ENCODE measurements at places on chromosomes 13 and 19. TPM values are rescaled to one million over a fixed set of nuclear protein-coding genes. Genes with fewer than 3 reads are reported as not detected.

Gene ALG11
- total RNA-seq, result 20.8 TPM

Gene SPACA4
- not detected for total RNA-seq

Gene LILRA5
- total RNA-seq, result 0.82 TPM

Gene RXFP2
- 0.82 TPM for total RNA-seq

Gene KLK4
- total RNA-seq, result not detected

Gene COLGALT1
- total RNA-seq, result 17.1 TPM

Gene LCP1
- total RNA-seq, result 6.1 TPM

Gene ZNF563
- 0.82 TPM for total RNA-seq

Gene LGALS7B
- not detected for total RNA-seq

Gene TRIM13
- 157 TPM for total RNA-seq

Gene NCCRP1
- not detected for total RNA-seq

Gene TLE6
- 0.82 TPM for total RNA-seq

Gene TMEM205
- 27.7 TPM for total RNA-seq

Gene CALR3
- total RNA-seq, result not detected

Gene ADGRE3
- total RNA-seq, result not detected

Gene PDCD5
- 42.4 TPM for total RNA-seq

Gene ARHGAP33
- total RNA-seq, result 52.6 TPM

Gene PLK5
- not detected for total RNA-seq

Gene MEIS3
- total RNA-seq, result 104 TPM

Gene NCAN
- 162 TPM for total RNA-seq

Gene SMIM44
- total RNA-seq, result not detected

Gene PEAK3
- under 0.01 TPM for total RNA-seq

Gene RHPN2
- 1.6 TPM for total RNA-seq

Gene CD209
- total RNA-seq, result 0.82 TPM

Gene BABAM1
- 66.9 TPM for total RNA-seq

Gene FBXO27
- 8.6 TPM for total RNA-seq

Gene PNMA8A
- total RNA-seq, result 68.1 TPM

Gene SLC10A2
- total RNA-seq, result under 0.01 TPM

Gene SIGLEC8
- total RNA-seq, result 0.82 TPM

Gene SIGLEC11
- under 0.01 TPM for total RNA-seq

Gene NR1H2
- 15.1 TPM for total RNA-seq

Gene LGALS14
- total RNA-seq, result not detected

Gene ATP5F1D
- total RNA-seq, result 11.0 TPM

Gene CAPN12
- total RNA-seq, result under 0.01 TPM

Gene MRPS31
- total RNA-seq, result 24.5 TPM

Gene OR7A17
- total RNA-seq, result not detected

Gene ZNF486
- total RNA-seq, result 18.8 TPM

Gene WASF3
- total RNA-seq, result 20.4 TPM

Gene WDR88
- total RNA-seq, result not detected

Gene ZNF91
- total RNA-seq, result 624 TPM

Gene CCDC159
- total RNA-seq, result 2.9 TPM

Gene NXNL1
- total RNA-seq, result not detected

Gene KIR2DL4
- not detected for total RNA-seq

Gene CGB5
- total RNA-seq, result not detected

Gene ZNF491
- 17.1 TPM for total RNA-seq

Gene COL5A3
- 0.82 TPM for total RNA-seq

Gene CSNK1G2
- 41.6 TPM for total RNA-seq

Gene TJP3
- not detected for total RNA-seq

Gene ZNF606
- 65.6 TPM for total RNA-seq

Gene GPR4
- total RNA-seq, result under 0.01 TPM

Gene KLF1
- 0.41 TPM for total RNA-seq

Gene AP1M2
- total RNA-seq, result 0.41 TPM

Gene KASH5
- total RNA-seq, result not detected

Gene NUMBL
- total RNA-seq, result 16.7 TPM

Gene CASP14
- total RNA-seq, result not detected

Gene CEACAM7
- not detected for total RNA-seq

Gene CYP2B6
- total RNA-seq, result not detected

Gene ELANE
- not detected for total RNA-seq
